Endothelial cell (in vitro differentiated cells): ENCODE measurements at places on chromosomes 11 and 22. TPM values are rescaled to one million over a fixed set of nuclear protein-coding genes. Genes with fewer than 3 reads are reported as not detected.

GRCh38 chr11:117600234-117600783, 196.7 kb downstream of the DSCAML1 start:
- DNase-seq, result no peak
- H3K4me1 ChIP-seq, result no peaks in the 10 kb centered on the region
- no peak overlapping the region for H3K27ac ChIP-seq
- no peaks in the 10 kb centered on the region for H3K36me3 ChIP-seq
- H3K4me3 ChIP-seq, result no peak overlapping the region
- peaks cover 2% of the 10 kb centered on the region for H3K27me3 ChIP-seq

DNA sequence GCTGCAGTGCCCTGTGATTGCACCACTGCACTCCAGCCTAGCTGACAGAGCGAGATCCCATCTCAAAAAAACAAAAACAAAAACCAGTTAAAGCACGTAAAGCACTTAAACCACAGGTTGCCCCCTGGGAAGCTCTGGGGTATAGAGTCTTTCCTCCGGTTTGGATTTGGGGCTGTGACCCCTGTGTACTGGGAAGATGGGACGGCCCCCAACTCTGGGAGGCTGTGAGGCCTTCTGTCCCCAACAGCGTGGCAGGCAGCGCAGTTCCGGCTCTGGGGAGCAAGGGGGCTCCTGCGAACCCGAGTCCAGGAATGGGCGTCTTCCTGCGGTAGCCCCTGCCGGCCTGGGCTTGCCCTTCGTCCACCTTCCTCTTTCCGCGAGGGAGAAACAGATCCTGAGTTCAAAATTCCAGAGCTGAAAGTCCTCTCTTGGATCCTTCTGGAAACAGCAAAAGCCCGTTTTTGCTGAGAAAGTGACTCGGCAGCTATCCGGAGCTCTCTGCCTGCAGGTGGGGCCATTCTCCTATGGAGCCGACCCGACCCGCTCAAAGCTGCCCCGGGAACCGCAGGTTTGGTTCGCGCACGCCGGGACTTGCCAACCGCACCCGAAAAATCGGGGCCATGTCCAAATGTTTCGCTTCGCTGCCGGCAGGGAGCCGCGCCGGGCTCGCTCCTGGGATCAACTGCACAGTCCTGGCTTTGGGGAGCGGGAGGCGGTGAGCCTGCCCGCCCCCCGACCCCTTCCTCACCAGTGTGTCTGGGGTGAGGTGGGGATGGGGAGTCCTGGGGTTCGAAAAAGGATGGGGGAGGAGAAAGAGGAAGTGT, 36.3 kb upstream of the POLA2 start:
- H3K36me3 ChIP-seq, result no peaks in the 10 kb centered on the region
- H3K27ac ChIP-seq, result no peak overlapping the region
- H3K4me3 ChIP-seq, result peak overlapping the region; percentile 82
- DNase-seq, result peak; percentile 59

DNA sequence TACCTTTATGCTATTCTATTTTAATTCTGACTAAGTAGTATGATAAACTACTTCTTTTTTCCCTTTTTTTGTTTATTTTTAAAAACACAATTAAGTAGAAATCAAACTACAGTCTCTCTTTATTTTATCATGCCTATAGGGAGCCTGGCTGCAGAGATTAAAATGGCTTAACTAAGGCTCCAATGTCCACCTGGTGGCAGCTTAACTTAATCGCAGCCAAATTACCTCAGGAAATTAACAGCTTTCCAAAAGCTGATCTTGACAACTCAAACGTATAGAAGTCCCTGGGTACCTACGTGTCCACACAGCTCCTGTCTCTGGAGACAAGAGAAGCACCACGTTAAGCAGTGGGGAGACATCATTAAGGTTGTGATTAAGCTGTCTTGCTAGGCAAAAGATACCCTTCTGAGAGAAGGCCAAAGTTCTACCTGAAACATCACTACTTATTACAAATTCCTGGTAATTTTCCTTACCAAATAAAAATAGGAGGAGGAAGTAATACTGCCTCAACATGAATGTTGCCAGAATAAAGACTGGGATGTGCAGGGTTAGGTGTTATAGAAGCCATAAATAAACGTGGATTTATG, 63.2 kb upstream of the SNX19 start:
- no peak overlapping the region for H3K4me3 ChIP-seq
- H3K27me3 ChIP-seq, result peaks cover 3% of the 10 kb centered on the region
- no peaks in the 10 kb centered on the region for H3K36me3 ChIP-seq

GRCh38 chr11:129041611-129042018, 98.9 kb upstream of the TP53AIP1 start:
- H3K4me3 ChIP-seq, result no peak overlapping the region
- DNase-seq, result no peak
- no peaks in the 10 kb centered on the region for H3K27me3 ChIP-seq
- no peak overlapping the region for H3K27ac ChIP-seq
- H3K36me3 ChIP-seq, result peaks cover 6% of the 10 kb centered on the region
- H3K4me1 ChIP-seq, result no peaks in the 10 kb centered on the region

- no peaks in the 10 kb centered on the region for H3K4me1 ChIP-seq
- no peaks in the 10 kb centered on the region for H3K27me3 ChIP-seq
- no peak overlapping the region for H3K4me3 ChIP-seq
- no peaks in the 10 kb centered on the region for H3K36me3 ChIP-seq
- DNase-seq, result no peak
These were observed 53.1 kb upstream of the CEP295 start for GRCh38 chr11:93608364-93608763.

DNA sequence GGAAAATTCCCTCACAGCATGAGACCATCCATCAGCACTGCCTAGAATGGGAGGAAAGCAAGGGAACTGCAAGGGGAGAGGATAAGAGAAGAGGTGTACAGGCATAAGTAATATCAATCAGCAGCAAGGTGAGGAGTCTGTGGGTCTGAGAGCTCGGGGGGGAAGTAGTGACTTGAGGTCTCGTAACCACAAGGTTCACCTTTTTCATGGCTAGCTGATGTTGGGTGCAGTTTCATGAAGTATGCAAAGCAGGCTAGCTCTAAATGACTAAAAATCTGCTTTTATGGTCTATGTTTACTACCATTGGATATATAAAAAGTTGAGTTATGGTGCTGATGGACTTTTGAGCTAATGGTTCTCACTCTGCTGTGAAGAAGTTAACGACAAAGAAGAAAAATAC, 35.8 kb downstream of the OR4C6 start:
- no peaks in the 10 kb centered on the region for H3K4me1 ChIP-seq
- H3K27me3 ChIP-seq, result peaks cover 7% of the 10 kb centered on the region
- no peak overlapping the region for H3K4me3 ChIP-seq
- DNase-seq, result no peak

DNA sequence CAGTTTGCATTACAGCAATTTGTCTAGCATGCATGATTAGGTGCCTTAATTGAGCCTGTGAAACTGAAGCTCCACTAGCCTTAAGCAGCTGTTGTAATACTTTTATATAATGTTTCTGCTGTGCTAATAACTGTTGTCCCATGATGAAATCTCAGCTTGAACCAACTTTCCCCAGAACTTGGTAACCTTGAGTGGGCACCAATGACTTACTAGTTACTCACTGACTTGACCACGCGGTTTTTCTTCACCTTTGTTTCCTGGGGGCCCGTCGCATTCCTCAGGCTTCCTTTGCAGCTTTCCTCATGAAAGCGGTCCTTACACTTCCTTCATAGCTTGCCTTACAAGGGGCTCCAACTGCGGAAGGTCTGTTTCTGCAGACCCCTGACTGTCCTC, 11.2 kb upstream of the GLYATL1 start:
- H3K4me1 ChIP-seq, result peaks cover 45% of the 10 kb centered on the region
- H3K4me3 ChIP-seq, result peak overlapping the region; percentile 81
- DNase-seq, result no peak
- peak overlapping the region; percentile 97 for H3K27ac ChIP-seq
- H3K36me3 ChIP-seq, result no peaks in the 10 kb centered on the region

DNA sequence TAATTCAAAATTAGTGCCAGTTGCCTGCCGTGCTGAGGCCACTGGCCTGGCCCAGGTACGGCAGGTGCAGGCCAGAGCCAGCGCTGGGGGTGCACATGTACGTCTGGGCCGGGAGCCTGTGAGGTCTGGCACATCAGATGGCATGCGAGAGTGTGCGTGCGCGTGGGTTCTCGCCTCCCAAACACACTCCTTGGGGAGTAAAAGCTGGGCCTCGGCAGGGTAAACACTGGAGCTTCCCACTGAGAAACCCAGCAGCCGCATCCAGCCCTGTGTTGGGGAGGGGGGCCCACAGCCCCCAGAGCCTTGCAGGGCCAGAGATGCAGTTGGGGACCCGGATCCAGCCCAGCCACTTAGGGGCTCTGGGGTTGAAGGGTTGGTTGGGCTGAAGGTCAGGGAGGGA, 37.8 kb downstream of the FLRT1 start:
- DNase-seq, result no peak
- H3K4me1 ChIP-seq, result no peaks in the 10 kb centered on the region
- H3K27ac ChIP-seq, result no peak overlapping the region
- no peak overlapping the region for H3K4me3 ChIP-seq
- H3K27me3 ChIP-seq, result peaks cover 11% of the 10 kb centered on the region
- no peaks in the 10 kb centered on the region for H3K36me3 ChIP-seq

- peaks cover 46% of the 10 kb centered on the region for H3K36me3 ChIP-seq
- peaks cover 9% of the 10 kb centered on the region for H3K4me1 ChIP-seq
- H3K27ac ChIP-seq, result no peak overlapping the region
- no peak for DNase-seq
These were observed 59.5 kb downstream of the CDKN1C start for GRCh38 chr11:2825889-2826678.

- peaks cover 49% of the 10 kb centered on the region for H3K36me3 ChIP-seq
- H3K4me1 ChIP-seq, result peaks cover 7% of the 10 kb centered on the region
- peaks cover 3% of the 10 kb centered on the region for H3K27me3 ChIP-seq
- DNase-seq, result no peak
- no peak overlapping the region for H3K4me3 ChIP-seq
- no peak overlapping the region for H3K27ac ChIP-seq
These were observed 17.0 kb downstream of the LAYN start for GRCh38 chr11:111557425-111558111.

GRCh38 chr11:17508791-17509190, 32.1 kb upstream of the ABCC8 start:
- DNase-seq, result no peak
- H3K4me1 ChIP-seq, result peaks cover 8% of the 10 kb centered on the region
- H3K27me3 ChIP-seq, result peaks cover 5% of the 10 kb centered on the region
- no peak overlapping the region for H3K4me3 ChIP-seq
- no peaks in the 10 kb centered on the region for H3K36me3 ChIP-seq

DNA sequence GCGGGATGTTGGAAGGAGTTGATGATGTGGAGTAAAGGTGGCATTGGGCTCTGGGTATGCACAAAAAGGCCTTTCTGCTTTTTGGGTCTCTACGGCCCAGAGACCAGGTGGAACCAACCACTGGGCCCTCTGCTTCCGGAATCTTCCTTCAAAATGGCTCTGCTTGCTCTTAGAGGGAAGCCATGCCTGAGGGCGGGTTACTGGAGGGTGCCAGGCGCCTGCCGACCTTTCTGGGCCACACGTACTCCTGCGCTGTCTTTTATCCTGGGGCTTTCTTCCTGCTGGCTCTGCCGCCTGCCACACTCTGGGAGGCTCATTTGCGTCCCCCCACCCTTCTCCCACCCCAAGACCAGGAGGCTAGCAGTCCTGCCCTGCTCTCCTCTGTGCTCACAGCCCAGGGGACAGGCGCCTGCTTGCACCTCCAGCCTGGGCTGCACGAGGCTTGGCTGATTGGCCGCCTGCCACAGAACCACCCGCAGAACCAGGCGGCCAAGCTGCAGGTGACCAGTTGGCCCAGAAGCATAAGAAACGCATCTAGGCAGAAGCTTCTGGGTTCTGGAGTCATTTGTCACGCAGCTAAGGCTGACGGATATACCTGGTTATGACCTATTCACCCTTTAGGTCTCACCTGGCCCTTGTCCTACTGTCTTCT, 536.9 kb downstream of the TBC1D22A start:
- H3K27ac ChIP-seq, result no peak overlapping the region
- no peak overlapping the region for H3K4me3 ChIP-seq
- H3K4me1 ChIP-seq, result no peaks in the 10 kb centered on the region
- H3K27me3 ChIP-seq, result peaks cover 22% of the 10 kb centered on the region
- peaks cover 18% of the 10 kb centered on the region for H3K36me3 ChIP-seq

DNA sequence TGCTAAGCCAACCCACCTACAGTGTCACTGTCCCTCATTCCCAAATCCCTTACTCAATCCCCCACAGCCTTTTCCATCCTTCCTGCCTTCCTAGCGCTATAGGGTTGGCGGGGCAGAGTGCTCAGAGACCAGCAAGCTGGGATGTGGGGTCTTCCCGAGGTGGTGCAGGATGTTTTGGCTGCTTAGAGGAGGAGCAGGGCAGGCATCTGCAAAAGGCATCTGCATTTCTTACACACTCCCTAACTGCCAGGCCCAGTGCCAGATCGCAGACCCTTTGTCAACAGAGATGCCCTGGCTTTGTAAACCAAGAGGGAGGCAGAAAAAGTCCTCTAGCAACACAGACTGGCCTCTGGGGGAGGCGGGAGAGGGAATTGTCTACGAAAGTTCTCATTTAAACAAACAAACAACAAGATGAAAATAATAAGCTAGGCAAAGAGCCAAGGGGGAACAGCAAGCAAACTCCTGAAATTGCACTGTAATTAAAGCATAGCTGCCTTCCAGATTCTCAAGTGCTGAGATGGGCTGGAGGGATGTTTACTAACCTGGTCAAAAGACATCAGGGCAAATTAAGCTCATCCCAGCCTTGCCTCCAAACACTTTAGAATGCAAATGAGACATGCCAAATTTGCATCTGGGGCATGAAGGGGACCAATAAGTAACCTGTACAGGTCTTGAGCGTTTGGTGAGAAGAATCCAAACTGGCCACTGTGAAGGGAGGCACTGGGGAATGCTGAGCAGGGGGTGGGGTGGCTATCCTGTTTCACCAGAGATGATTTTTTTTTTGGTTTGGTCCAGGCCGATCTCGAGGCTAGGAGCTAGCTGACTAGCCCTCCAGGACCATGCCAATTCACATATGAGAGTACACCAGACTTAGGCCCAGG, 38.1 kb upstream of the ADA2 start:
- no peaks in the 10 kb centered on the region for H3K36me3 ChIP-seq
- peaks cover 1% of the 10 kb centered on the region for H3K27me3 ChIP-seq
- no peak overlapping the region for H3K4me3 ChIP-seq

DNA sequence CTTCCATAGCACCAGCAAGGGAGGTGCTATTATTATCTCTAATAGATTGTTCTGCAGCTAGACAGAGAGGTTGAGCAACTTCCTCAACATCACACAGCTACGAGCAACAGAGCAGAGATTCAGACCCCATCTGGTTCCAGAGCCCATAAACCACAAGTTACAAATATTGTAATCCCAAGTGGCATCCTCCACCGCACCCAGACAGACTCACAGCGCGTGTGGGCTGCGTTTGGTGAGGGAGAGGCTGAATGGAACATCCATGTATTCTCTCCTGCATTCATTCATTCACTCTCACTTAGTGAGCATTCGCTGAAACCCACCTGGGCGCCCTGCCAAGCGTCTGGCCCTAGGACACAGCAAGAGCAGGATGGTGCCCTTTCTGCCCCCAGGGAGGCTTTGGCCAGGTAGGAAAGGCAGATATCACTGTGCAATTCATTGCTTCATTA, 33.5 kb downstream of the LIF start:
- no peak for DNase-seq
- no peaks in the 10 kb centered on the region for H3K36me3 ChIP-seq
- no peak overlapping the region for H3K4me3 ChIP-seq
- peaks cover 7% of the 10 kb centered on the region for H3K4me1 ChIP-seq
- peaks cover 5% of the 10 kb centered on the region for H3K27me3 ChIP-seq
- H3K27ac ChIP-seq, result no peak overlapping the region

GRCh38 chr11:129643031-129643721, 172.5 kb upstream of the TMEM45B start:
- H3K4me3 ChIP-seq, result no peak overlapping the region

- peaks cover 8% of the 10 kb centered on the region for H3K27me3 ChIP-seq
- no peak overlapping the region for H3K27ac ChIP-seq
- no peaks in the 10 kb centered on the region for H3K36me3 ChIP-seq
These were observed 54.9 kb downstream of the ENDOD1 start for GRCh38 chr11:95144313-95145235.

The OR52M1 gene
- not detected for total RNA-seq

The OR52E8 gene
- total RNA-seq, result not detected

The APOL3 gene
- total RNA-seq, result 1.2 TPM

The VWCE gene
- total RNA-seq, result 25.3 TPM

The SEC14L6 gene
- 1.4 TPM for total RNA-seq

The NAV2 gene
- 15.6 TPM for total RNA-seq
